Kidney capillary endothelial cell (primary cell): ENCODE measurements at places on chromosomes 3 and 15.

DNA sequence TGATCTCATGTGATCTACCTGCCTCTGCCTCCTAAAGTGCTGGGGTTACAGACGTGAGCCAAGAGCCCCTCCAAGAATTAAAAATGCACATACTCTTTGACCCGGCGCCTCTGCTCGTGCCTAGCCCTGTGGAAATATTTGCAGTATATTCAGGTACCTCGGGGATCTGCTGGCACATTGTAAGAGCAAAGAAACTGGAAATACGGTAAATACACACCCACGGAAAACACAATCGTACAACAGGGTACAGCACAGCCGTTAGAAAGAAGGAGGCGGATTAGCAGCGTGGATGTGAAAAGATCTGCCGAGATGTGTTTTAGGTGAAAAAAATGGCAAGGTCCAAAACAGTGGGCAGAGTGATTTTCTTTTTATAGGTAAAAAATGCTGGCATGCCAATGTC lies 6.1 kb upstream of the HDAC11 start:
- no peak for DNase-seq

DNA sequence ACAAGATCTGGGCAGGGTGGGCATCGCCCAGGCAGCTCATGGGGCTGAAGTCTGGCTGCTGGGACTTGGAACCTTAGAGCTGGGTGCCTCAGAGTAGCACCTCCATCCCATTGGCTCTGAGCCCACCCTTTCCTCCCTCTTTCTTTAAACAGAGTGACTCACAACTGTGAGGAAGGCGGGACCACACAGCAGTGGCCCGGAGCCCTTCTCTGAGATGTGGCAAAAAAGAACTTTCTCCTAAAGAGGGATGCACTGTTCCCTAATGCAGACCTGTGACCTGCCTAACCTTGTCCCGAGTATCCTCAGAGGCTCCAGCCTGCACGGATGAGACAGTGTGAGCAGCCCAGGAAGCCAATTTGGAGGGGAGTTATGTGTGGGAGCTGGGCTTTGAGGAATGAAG lies 23.6 kb downstream of the PRR20G start:
- DNase-seq, result no peak

GRCh38 chr15:58293622-58294550 lies 137.9 kb upstream of the LIPC start:
- DNase-seq, result no peak

- no peak for DNase-seq
Measured at GRCh38 chr3:111617406-111617805, 22.3 kb upstream of the ZBED2 start.

- no peak for DNase-seq
Measured at GRCh38 chr3:31262201-31262600, 270.5 kb upstream of the STT3B start.

GRCh38 chr3:16320711-16321110 lies 55.7 kb downstream of the OXNAD1 start:
- no peak for DNase-seq

- DNase-seq, result no peak
Measured at GRCh38 chr3:188139466-188139865, 14.5 kb upstream of the LPP start.

DNA sequence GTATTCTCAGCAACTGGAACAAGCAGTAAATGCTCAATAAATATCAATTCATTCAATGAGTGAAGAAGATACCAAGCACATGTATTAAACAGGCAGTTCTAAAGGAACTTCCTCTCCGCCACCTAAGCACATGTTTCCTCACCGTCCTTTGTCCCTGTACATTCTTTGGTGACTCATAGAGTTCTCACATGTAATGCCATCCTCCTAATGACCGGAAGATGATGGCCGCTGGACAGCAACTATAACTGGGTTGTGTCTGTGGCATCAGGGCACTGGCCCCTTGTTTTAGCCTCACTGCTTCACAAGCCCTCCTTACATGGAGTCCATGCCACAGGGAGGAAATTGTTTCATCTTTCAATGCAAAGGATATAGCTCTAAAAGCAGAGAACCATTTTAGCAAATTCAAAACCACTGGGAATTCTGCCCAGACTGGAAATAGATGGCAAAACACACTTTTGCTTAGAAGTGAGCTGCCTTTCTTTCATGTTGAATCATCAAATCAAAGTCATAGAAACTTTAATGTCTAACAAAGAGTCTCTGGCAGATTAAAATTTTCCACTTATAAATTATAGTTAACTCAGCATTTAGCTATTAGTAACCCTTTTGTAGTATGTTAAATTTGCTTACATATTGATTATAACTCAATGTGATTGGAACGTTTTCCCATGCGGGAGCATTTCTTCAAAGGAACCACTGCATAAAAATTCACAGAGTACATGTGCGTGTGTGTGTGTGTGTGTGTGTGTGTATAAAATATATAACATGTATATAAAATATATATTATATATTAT lies 74.1 kb downstream of the GAP43 start:
- DNase-seq, result peak; percentile 57

- no peak for DNase-seq
Measured at GRCh38 chr15:65192016-65192415, 6.9 kb upstream of the CLPX start.

DNA sequence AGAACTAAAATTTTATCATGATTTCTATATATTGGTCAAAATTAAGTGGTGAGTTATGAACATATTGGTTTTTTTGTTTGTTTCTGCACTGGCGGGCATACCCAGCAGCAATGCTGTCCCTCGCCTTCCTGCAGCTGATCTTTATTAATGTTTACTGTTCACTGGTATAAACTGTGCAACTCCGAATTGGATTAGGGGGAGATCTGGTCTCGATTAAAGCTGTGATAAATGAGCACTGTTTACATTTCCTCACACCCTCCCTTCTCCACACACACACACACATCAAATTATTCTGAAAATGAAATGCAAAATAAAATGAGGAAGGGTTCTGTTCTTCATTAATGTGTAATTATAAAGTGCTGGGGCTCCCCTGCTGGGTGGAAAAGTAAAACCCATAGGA lies 48.5 kb upstream of the DAZL start:
- DNase-seq, result no peak

DNA sequence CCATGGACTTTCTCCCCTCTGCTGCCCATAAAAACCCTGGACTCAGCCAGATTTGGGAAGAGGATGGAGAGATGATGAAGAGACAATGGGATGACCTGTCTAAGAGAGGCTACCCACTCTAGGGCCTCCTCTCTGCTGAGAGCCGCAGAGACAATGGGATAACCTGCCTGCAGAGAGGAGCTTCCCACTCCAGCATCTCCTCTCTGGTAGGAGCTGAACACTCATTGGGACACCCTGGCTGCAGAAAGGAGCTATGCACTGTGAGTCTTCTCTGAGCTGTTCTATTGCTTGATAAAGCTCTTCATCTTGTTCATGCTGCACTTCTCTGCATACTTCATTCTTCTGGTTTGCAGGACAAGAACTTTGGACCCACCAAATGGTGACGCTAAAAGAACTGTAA lies 4.5 kb upstream of the XCR1 start:
- DNase-seq, result no peak

DNA sequence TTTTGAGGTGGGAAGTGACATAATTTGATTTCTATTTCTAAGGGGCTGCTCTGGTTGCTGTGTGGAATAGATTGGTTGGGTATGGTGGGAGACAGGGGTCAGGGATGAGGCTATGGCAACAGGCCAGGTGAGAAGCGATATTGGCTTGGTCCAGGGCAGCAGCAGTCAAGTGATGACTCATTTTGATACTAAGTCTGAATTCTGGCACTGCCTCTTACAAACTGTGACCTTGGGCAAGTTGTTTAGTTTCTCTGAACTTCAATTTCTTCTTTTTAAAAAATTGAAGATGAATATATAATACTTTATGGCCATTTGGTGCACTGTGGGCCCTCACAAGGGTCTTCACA lies 40.4 kb upstream of the CLSTN2 start:
- no peak for DNase-seq

- peak; percentile 78 for DNase-seq
Measured at GRCh38 chr3:133930341-133930933, 34.8 kb upstream of the RAB6B start.

DNA sequence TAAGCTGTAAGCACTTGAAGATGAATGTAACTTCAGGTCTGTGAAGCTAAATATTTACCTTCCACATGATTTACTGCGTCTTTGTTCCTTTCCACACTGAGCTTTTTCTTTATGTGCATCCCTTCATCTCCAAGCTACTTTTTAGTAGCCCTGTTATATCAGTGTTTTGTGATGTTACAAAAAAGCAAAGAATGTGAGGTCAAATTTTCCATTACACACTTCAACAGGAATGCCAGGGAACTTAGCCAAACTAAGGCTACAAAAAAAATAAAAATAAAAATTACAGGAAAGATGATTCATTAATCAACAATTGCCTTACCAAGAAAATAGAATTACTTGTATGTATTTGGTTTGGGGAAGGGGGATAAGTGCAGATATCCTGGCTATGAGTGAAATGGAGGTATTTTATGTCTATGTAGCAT lies 73.0 kb downstream of the FILIP1L start:
- peak; percentile 98 for DNase-seq

DNA sequence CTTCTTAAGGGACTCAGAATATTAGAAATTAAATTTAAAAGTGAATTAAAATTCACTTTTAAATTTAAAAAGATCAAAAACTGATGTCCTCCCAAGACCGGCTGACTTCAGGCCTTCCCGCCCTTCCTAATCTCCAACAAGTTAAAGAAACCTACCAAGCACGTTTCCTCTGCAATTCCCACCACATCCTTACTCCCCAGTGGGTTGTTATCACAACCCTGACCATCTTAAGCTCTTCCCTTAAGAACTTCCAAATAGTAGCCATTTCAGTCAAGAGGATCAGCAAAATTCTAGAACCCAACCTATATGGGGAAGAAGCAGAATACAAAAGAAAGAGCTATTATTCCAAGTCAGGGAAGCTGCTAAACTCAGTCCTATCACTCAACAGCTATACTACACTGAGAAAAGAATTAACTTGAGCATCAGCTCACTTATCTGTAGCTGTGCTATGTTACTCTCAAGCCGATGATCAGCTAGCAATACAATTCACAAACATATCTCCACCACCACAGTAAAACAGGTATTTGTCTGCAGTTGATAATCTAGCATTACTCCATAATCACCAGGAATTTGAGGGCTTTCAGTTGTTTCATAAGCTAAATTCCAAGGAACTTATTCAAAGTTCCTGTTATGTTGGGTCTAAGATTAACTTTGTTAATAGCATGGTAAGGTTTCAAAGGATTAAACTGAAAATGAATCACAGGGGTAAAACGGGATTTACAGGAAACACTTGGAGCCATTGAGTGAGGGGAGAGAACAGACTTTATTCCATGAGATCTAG lies 14.3 kb downstream of the ABCC5 start:
- DNase-seq, result peak; percentile 39
